ENCODE measurements at places on chromosomes 1 and 21. TPM values are rescaled to one million over a fixed set of nuclear protein-coding genes. Genes with fewer than 3 reads are reported as not detected.
A peak's percentile ranks its signal among the peaks of the same experiment; 100 is the strongest.

GRCh38 chr1:10242811-10243210 lies 32.4 kb downstream of the KIF1B start:
- no peak for DNase-seq

GRCh38 chr1:226123212-226123560 lies 60.7 kb downstream of the H3-3A start:
- no peak for DNase-seq

DNA sequence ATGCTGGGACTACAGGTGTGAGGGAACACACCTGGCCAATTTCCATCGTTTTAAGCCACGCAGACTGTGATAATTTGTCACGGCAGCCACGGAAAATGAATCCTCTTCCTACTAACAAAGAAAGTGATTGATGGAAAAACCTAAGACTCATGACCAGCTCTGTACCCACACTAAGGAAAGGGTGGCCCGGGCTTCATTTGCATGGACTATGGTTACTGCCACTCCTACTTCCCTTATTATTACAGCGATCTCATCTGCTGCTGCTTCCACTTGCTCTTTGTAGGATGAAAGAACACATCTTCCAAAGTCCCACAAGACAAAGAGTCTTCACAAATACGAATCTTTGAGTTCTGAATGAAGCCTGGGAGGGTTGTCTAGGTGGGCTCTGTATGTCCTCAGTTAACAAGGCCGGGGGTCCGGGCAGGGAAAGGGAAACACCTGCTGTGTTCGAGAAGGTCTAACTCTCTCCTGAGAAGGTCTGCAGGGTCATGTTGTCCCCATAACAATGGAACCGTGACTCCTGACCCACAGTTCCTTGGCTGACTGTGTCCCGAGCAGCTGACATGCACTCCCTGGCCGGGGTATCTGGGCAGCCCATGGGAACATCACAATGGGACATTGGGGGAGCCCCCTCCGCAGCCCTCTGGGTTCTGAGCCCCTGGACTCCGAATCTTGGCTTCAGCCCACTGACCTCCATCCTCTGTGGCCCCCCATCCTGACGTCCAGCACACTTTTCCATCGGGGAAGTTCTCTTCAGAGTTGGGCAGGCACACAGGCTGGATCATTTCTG lies 13.3 kb upstream of the TFF1 start:
- peak; percentile 21 for DNase-seq

- DNase-seq = no peak
Observed at GRCh38 chr1:193588311-193589082, 402.1 kb upstream of the B3GALT2 start.

DNA sequence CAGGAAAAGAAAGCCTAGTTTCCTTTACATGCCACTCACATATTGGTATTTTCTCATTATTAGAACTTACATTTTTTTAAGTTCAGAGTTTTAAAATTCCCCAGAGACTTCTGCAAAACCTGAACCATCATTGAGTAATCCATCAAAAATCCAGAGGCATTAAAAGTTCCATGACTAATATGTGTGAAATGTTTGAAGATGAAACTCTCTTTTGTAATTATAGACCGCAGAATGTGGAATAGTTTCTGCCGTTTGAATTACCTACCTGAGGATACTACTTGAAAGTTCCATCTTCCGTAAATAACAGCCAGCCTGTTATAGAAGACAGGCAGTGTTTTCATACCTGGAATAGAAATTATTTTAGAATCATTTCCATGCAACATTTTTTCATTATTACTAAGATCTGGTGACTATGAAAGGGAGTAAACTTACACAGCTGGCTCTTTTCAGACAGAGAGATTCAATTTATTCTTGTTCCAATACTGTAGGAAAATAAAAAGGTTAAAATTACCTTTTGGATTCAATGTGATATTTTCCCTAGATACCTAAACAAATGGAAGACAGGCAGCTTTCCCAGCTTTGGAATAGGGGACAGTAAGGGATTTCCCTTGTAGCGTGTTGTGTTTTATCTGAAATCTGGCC lies 131.4 kb downstream of the ST6GALNAC5 start:
- no peak for DNase-seq

The AGBL4 gene
- 0.16 TPM for total RNA-seq
